ENCODE measurements at places on chromosomes 5 and 9.

GRCh38 chr5:141506381-141507155 is 17.7 kb downstream of the PCDHGC5 start:
- no peak for DNase-seq

DNA sequence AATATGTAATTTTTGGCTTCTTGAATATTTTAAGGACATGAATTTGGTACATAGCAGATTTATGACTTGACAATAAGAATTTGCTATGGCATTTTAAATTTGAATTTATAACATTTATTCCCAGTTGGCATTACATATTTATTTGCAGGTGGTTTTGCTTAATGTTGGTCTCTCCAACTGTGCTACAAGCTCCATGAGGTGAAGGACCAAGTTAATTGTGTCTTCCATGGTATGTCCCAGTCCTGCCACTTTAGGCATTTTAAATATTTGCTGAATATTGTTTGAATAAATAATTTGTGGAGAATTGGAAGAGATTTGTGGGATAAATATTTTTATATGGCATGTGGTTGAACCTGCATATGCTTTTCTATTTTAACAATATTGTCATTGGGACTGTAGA is 253.4 kb upstream of the RIOK2 start:
- no peak for DNase-seq

GRCh38 chr9:3751125-3751758 is 225.4 kb upstream of the RFX3 start:
- no peak for DNase-seq

DNA sequence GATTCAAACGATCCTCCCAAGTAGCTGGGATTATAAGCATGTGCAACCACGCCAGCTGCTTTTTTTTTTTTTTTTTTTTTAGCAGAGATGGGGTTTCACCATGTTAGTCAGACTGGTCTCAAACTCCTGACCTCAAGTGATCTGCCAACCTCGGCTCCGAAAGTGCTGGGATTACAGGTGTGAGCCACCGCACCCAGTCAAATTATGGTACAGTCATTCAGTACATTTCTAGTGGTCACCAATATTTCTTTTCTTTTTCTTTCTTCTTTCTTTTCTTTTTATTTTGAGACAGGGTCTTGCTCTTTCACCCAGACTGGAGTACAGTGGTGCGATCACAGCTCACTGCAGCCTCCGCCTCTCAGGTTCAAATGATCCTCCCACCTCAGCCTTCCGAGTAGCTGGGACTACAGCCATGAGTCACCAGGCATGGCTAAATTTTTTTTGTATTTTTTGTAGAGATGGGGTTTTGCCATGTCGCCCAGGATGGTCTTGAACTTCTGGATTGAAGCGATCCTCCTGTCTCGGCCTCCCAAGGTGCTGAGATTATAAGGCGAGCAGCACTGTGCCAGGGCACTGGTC is 25.4 kb upstream of the DCP2 start:
- DNase-seq = no peak

DNA sequence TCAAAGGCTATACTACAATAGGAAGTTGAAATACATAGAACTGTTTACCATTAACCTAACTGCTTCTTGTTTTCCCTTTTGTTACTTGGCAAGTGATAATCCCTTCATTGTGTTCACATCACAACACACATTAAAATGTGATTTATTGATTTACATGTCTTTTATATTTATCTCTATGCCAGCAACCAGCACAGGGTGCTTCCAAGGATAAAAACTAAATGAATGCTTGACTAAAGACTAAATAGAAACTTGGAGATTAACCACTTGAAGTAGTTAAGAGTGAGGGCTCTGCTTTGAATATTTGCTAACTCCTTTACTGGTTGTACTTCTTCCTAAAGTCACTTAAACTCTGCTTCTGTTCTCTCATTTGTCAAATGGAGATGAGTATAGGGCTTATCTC is 1730.6 kb downstream of the EFNA5 start:
- no peak for DNase-seq

DNA sequence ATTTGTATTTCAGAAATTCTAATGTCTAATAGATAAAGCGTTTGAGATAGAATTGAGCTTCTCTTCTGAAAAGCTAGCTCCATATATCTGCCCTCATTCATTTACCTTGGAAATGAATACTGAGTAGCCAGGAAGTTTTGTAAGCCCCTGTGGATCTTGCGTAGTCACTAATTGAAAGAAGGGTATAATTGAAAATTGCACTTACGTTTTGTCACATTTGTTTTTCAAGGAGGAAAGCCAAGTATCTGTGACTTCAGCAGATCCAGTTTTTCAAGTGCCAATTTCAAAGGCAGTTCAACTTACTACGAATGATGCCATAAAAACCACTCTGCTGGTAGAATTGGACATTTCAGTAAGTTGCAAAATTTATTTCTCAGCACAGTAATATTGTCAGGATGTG is 14.0 kb downstream of the MTRR start:
- no peak for DNase-seq

DNA sequence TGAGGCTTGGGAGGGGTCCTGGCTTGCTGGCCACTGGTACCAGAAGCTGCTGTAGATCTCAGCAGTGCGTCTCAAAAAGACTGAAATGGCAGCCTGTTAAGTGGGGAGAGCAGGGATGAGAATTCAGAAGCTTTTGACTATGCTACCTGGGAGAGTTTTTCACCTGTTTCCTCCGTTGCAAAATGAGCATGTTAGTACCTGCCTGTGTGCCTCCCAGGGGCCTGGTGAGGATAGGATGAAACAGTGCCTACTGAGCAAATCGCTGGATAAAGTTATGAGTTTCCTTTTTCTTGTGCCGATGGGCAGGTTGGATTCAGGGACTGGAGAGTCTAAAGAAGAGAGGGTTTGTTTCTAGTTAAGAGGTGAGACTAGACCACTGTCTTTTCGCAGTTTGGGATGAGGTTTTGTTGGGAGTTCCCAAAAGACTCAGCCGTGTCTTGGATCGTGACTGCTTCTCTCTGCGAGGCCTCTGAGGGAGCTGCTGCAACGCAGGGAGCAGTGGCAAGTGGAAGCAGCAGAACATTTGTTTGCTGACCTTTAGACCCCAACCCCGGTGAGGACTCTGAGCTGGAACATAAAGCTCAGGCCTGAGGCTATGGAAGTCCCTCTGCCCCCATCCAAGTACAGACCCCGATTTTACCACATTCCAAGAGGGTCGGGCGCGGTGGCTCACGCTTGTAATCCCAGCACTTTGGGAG is 1.4 kb downstream of the RALGPS1 start:
- no peak for DNase-seq

GRCh38 chr9:75941577-75942311 is 51.3 kb downstream of the PCSK5 start:
- DNase-seq = no peak

DNA sequence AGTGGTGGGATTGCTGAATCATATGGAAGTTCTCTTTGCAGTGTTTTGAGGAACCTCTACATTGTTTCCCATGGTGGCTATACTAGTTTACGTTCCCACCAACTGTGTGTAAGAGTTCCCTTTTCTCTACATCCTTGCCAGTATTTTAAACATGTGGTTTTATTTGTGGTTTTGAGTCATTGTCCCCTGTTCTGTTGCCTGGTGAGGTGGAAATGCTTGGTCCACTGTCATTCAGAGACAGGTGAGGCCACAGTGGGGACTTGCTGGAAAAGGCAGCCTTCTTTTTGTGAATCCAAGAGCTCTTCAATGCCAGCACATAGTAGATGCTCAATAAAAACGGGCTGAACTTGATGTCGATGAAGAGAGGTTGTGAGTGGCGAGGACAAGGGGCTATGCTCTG is 44.2 kb downstream of the SH3PXD2B start:
- DNase-seq = no peak

DNA sequence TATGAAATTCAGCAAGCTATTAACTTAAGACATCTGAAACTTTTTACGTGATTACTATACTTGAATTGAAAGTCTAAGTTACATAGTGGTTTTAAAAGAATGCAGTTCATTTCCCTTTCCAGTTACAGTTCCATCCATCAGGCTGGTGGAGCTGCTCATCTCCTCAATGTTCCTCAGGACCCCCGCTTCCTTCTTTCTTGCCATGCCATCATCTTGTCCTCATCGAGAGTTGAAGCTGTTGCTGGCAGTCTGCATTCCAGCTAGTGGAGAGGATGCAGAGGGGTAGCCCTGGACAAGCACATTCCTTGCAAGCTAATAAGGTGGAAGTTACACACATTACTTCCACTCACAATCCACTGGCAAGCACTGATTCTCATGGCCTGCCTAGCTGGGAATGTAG is 8.8 kb upstream of the RNF183 start:
- no peak for DNase-seq

GRCh38 chr5:14929293-14930065 is 57.9 kb upstream of the ANKH start:
- no peak for DNase-seq

GRCh38 chr5:66877843-66878242 is 281.6 kb downstream of the MAST4 start:
- no peak for DNase-seq

DNA sequence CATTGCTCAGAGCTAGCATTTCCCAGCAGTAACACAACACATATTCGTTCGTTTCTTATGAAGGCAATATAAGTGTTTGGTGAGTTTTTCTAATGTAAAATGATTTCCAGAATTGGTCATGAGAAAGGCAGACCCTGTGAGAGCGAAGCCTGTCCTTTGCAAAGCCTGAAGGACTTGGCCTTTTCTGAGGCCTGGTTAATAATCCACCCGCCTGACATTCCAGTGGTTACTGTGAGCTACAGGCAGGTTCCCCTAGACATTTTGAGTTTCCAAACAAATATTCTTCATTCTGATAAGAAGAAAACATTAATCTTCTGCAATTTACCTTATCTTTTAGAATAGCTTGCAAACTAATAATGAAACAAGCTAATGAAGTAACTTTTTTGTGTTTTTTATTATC is 38.0 kb downstream of the ADAMTS16 start:
- no peak for DNase-seq

- no peak for DNase-seq
These were observed 67.5 kb downstream of the PAX5 start for GRCh38 chr9:36966371-36967097.

DNA sequence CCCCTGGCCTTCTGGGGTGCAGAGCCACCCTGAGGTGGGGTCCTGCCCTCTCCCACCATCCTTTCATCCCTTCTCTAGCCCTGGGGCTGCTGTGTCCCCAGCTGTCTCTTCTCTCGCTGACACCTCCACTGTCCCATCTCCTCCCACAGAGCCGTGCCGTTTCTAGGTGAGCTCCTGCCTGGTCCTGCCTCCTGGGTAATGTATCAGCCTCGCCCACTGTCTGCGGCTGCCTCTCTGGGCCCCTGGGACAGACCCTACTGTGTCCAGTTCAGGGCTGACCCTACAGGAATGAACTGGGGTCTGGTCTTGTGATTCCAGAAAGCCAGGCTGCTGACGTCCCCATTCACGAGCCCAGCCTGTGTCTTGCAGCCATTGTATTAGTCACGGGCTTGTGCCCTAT is 4.1 kb downstream of the PAEP start:
- no peak for DNase-seq

DNA sequence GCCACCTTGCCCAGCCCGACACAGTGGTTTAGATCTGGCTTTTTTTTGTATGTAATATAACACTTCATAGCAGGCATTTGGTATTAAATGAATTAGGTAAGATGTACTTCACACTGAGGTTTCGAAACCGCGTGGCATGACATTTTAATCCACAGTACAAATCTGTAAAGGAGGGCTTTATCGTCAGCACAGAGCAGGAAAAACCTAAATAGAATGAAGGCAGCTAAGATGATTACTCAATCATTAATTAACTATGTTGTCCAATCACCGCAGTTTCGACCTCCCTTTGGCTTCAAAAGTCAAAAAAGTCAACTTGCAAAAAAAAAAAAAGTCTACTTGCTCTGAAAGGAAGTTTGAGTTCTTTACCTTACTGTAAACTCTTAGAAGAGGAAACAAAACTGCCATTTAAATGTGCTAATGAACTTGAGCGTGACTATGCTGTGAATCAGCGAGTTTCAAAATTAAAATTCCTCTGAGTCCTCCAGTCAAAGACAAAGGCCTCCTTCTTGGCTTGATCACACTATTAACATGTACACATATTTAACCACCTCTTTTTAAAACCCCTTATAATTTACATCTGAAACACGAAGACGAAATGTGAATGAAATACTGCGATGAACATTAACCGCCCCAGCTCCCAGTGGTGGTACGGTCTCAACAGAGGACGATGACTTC is 698 bp upstream of the SEC24A start:
- DNase-seq = no peak

GRCh38 chr5:54630738-54631359 is 113.3 kb downstream of the SNX18 start:
- no peak for DNase-seq

GRCh38 chr9:73179589-73179988 is 27.9 kb downstream of the ANXA1 start:
- DNase-seq = no peak

DNA sequence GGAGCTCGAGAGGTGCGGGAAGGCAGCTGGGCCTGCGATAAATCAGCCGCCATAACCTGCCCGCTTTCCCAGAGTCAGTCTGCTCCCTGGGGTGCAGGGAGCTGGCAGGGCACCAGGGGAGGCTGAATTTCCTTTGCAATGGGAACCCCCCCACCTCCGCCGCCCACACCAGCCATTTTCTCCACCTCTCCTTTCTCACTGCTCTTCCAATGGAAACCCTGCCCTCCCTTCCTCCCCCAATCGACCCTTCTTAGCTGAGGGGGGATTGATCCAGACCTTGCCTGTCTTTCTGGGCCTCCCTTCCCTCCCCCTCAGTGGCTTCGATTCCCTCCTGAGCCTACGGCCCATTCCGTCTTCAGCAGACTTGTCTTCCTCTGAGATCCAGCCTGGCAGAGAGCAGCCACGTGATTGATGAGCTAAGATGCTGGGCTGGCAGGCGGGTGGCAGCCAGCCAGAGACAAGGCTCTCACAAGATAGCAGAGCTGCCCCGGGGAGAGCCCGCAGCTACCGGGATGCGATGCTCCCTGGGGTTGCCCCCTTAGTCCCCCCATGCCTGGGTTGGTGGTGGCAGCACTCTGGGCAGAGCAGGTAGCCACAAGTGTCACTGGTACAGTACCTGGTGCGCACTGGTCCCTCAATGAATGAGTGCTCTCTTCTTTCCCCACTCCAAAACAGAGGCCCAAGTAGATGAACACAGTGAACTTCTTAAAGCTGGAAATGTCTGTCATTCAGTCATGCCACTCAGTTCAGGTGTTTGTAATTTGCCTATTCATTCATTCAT is 53.7 kb upstream of the FABP6 start:
- no peak for DNase-seq

DNA sequence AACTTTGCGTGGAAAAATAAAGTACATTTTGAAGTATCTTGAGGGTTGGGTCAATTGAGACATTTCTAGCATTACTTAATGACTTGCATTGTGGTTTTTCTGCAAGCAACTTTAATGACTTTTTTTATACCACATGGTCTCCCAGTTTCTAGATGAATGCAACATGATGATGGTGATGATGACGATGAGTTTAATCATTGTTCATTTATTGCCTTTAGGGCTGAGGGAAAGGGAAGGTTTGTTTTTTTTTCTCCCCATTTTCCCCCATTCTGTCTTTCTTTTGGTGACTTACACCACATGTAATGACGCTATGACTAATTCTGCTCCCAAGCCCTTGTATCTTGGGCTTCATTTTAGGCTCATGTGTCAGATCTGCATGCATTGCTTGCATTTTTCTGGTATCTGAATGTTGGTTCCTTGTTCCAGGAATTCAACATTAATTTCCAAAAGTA is 57.7 kb upstream of the NXNL2 start:
- DNase-seq = no peak

- no peak for DNase-seq
These were observed 52.7 kb upstream of the UBTD2 start for GRCh38 chr5:172336264-172336663.

GRCh38 chr5:33300209-33300742 is 140.5 kb upstream of the TARS1 start:
- DNase-seq = no peak

All from activated T-cell treated with anti-CD3 and anti-CD28 coated beads, Interleukin-2, amount 50 U/mL, for 1 hour (primary cell).